ENCODE measurements at places on chromosomes 5 and 9.

DNA sequence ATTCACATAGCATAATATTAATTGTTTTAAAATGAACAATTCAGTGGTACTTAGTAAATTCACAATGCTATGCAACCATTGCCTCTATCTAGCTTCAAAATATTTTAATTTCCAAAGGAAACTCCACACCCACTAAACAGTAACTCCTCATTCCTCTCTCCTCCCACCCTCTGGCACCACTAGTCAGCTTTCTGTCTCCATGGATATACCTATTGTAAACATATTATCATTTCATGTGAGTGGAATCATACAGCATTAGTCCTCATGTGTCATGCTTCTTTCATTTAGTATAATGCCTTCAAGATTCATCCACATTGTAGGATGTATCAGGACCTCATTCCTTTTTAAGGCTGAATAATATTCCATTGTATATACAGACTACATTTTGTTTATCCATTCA, 48.6 kb downstream of the PHF2 start:
- DNase-seq, result no peak

- no peak for DNase-seq
These were observed 711.7 kb upstream of the EDIL3 start for GRCh38 chr5:85096421-85096820.

DNA sequence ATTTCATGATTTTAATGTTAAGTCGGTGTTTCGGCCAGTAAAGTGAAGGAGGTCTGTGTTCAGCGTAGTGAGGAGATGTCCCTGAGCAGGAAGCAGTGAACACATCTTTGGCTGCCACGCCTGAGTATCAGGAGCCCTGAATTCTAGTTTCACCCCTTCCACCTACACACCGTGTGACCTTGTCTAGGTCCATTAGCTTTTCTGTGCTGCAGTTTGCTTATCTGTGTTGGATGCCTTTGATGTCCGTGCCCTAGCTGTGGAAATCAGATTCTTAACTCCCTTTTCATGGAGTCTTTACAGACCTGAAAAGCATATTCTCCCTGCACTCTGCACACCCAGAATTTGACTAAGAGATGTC, 601 bp downstream of the FBXO38 start:
- peak; percentile 14 for DNase-seq

DNA sequence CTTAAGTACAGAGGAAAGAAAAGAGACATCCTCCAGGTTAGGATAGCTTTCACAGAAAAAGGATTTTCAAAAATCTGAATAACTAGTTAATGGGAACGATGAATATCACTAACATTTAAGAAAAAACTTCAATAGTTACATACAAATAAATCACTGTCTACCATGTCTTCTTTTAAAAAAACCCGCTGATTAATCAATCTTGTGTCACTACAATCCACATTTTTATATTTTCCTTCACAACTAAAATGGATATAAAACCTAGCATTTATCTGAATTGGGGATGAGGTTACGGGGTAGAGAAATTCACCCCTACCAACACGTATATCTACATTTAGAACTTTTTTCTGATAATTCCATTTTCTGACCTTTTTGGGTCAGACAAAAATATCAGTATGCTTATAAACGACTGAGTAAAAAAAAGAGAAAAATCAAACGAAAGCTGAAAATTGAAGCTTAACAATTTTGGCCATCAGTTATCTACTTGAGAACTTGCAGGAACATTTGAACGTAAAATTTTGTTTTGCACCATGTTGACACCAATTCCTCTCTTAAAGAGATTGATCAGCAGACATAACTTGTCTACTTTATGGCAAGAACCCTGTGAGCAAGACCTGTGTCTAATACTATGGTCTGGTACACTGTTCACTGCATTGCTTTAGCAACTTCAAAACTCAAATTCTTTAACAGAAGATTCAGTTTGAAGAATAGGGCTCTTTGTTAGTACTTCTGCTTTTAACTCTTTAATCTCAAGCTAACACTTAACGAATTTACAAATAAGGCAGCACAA, 4.8 kb downstream of the NR3C1 start:
- DNase-seq, result no peak

GRCh38 chr5:177985430-177986040, 10.5 kb downstream of the PROP1 start:
- DNase-seq, result no peak
